AML-193 (cell line): ENCODE measurements at places on chromosomes 16 and 17.
A peak's percentile ranks its signal among the peaks of the same experiment; 100 is the strongest.

- no peak for DNase-seq
Measured at GRCh38 chr17:3658784-3659449, 9.5 kb downstream of the TAX1BP3 start.

DNA sequence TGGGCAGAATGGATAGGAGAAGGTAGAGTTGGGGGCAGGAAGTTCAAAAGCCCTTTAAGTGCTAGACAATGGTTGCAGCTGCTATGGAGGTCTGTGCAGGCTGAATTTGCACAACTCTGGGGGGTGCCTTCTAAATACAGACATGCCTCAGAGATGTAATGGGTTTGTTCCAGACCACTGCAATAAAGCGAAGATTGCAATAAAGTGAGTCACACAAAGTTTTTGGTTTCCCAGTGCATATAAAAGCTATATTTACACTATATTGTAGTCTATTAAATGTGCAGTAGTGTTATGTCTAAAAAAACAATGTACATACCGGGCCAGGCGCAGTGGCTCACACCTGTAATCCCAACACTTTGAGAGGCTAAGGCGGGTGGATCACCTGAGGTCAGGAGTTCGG lies 60.5 kb upstream of the MYOCD start:
- DNase-seq, result no peak

- no peak for DNase-seq
Measured at GRCh38 chr16:10493276-10493675, 87.1 kb downstream of the EMP2 start.

DNA sequence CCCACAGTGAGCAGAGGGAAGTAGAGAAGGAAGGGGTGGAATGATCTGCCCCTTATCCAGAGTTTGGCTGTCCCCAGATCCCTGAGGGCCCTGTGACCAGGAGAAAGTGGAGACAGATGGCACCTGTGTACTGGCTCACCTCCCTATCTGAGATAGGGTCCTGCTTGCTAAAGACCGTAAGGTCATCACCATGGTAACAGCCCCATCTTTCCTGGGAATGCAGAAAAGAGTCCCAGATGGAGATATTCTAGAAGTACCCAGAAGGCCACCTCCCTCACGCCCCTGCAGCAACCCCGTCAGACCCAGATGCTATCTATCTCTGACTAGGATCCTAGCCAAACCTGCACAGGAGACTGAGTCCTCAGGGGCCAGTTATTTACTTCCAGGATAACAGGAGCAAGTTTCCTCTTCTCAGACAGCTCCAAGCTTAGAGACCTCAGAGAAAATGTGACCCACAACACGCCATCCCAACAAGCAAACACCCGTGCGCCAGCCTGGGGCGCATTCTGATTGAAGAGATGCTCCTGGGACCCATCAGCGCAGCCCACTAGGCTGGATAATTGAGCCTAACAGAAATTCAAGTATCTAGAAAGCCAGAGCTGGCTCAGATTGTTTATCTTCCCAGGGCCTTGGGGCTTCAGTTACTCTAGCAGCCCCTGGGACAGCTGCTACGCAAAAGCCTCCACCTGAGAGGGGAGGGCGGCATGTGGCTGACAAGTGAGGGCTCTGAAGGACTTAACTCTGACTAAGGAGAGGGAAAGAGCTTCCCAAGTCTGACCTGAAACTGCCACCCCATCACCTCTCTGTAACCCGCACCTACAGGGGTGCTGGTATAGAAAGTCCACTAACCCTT lies 1.9 kb downstream of the ORMDL3 start:
- DNase-seq, result no peak

DNA sequence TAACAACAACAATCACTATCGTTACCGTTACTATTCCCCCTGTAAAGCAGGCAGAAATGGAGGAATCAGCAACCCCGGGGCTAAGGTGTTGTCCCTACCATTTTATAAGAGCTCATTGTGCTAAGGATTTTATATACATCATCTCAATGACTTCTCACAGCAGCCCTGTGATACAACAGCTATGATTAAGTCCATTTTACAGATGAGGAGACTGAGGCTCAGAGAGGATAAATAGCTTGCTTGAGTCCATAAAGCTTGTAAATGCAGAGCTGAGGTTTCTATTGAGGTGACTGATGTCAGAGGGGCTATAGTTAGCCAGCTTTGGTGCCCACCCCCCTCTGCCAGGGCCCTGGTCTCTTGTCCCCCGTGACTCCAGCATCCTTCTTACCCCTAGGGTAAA lies 16.7 kb upstream of the PDK2 start:
- DNase-seq, result no peak

DNA sequence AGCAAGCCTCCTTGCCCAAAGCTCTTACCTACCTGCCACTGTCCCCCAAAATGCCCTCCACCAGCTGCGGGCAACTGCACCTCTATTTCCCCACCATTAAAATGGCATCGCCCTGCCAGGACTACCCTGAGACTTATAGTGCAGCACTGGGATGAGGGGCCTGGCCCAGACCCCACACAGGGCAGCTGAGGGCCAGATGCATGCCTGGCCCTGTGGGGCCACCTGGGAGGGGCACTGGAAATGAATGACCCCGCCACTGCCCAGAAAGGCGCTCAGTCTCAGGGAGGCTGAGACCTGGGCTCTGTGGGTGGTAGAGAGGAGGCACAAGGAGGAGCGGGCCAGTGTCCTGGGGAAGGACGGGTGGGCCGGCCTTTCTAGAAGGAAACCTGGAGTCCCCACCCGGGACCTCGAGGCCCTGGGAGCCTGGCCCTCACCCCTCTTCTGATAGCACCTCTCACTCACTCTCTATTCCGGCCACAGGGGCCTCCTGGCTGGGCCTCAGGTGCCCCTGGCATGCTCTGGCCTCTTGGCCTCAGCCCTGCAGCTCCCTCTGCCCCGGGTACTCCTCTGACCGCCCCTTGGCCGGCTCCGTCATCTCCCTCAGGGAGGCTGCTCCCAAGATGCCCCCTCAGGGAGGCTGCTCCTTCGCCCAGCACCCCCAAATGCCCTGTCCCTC lies 26.9 kb downstream of the KATNB1 start:
- DNase-seq, result no peak

DNA sequence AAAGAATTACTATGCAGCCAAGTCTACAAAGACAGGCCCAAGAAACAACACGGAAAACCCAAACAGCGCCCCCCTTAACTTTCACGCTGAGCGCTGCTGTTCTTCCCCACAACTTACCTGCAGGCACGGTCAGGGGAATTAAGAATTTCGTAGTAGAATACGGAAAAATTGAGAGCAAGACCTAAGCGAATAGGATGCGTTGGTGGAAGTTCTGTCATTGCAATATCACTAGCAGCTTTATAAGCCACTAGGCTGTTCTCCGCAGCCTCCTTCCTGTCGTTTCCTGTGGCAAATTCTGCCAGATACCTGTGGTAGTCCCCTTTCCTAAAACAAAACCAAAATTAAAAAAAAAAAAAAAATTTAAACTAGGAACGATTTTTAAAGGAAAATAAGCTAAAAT lies 39.0 kb downstream of the YWHAE start:
- DNase-seq, result no peak

GRCh38 chr17:2034157-2034556 lies 4.2 kb downstream of the DPH1 start:
- DNase-seq, result no peak

- DNase-seq, result peak; percentile 49
Measured at GRCh38 chr17:18037486-18037885, 1.5 kb downstream of the ATPAF2 start.
